Glutamatergic neuron (in vitro differentiated cells): ENCODE measurements at places on chromosomes 13 and 19. TPM values are rescaled to one million over a fixed set of nuclear protein-coding genes. Genes with fewer than 3 reads are reported as not detected.

GRCh38 chr19:31354316-31354715 lies 5.1 kb upstream of the TSHZ3 start:
- H3K4me1 ChIP-seq: peaks cover 12% of the 10 kb centered on the region
- H3K36me3 ChIP-seq: no peaks in the 10 kb centered on the region
- H3K27me3 ChIP-seq: peaks cover 41% of the 10 kb centered on the region

- H3K27me3 ChIP-seq: peaks cover 26% of the 10 kb centered on the region
- no peaks in the 10 kb centered on the region for H3K36me3 ChIP-seq
- peak overlapping the region; percentile 69 for H3K27ac ChIP-seq
- peak overlapping the region; percentile 86 for H3K4me3 ChIP-seq
- DNase-seq: peak; percentile 59
Observed at GRCh38 chr19:10417541-10418234, 2.6 kb upstream of the PDE4A start.

Gene FPR3
- not detected for total RNA-seq

- H3K4me3 ChIP-seq: peak overlapping the region; percentile 74
- no peak for DNase-seq
- H3K4me1 ChIP-seq: peaks cover 11% of the 10 kb centered on the region
- no peaks in the 10 kb centered on the region for H3K36me3 ChIP-seq
Observed at GRCh38 chr19:45253396-45254027, 2.4 kb downstream of the MARK4 start.

DNA sequence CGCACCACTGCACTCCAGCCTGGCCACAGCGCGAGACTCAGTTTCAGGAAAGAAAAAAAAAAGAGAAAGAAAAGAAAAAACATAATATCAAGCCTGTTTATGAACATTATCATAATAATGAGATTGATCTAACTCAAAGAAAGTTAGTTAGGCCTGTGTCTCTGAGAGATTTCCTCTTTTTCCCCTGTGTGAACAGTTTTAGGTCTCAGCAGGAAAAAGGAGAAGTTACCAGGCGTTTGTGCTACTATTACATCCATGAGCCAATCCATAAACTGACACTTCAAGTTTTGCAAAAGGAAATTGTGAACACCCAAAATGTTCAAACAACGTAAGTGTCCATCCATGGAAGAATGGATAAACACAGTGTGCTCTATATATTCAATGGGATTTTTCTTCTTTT lies 3.8 kb downstream of the TARM1 start:
- no peak overlapping the region for H3K4me3 ChIP-seq
- no peaks in the 10 kb centered on the region for H3K36me3 ChIP-seq
- H3K27ac ChIP-seq: no peak overlapping the region
- H3K27me3 ChIP-seq: no peaks in the 10 kb centered on the region
- H3K4me1 ChIP-seq: no peaks in the 10 kb centered on the region
- DNase-seq: no peak
